Activated CD4-positive, alpha-beta T cell treated with anti-CD3 and anti-CD28 coated beads for 4 hours (primary cell): ENCODE measurements at places on chromosomes 6 and 20.
A peak's percentile ranks its signal among the peaks of the same experiment; 100 is the strongest.

GRCh38 chr6:52423448-52423847 is 3.3 kb downstream of the EFHC1 start:
- DNase-seq, result no peak

- DNase-seq, result no peak
Observed at GRCh38 chr20:59778615-59779200, 154.7 kb downstream of the SYCP2 start.

DNA sequence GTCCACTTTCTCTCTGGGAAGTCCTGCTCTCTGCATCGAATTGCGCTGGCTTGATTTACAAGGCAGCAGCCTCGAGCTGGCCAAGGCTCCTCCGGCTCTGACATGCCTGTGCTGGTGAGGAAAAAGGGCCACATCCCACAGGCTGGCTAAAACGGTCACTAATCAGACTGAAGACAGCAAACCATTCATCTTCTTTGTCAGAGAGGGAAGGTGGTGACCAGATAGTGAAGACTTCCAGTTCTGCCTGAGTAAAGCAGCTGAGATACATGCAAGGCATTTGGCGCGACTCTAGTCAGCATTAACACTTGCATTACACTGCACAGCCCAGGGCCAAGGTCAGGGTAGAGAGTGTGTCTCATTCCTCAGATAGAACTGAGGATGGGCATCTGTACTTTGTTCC is 203.2 kb upstream of the MAP3K7 start:
- DNase-seq, result no peak

DNA sequence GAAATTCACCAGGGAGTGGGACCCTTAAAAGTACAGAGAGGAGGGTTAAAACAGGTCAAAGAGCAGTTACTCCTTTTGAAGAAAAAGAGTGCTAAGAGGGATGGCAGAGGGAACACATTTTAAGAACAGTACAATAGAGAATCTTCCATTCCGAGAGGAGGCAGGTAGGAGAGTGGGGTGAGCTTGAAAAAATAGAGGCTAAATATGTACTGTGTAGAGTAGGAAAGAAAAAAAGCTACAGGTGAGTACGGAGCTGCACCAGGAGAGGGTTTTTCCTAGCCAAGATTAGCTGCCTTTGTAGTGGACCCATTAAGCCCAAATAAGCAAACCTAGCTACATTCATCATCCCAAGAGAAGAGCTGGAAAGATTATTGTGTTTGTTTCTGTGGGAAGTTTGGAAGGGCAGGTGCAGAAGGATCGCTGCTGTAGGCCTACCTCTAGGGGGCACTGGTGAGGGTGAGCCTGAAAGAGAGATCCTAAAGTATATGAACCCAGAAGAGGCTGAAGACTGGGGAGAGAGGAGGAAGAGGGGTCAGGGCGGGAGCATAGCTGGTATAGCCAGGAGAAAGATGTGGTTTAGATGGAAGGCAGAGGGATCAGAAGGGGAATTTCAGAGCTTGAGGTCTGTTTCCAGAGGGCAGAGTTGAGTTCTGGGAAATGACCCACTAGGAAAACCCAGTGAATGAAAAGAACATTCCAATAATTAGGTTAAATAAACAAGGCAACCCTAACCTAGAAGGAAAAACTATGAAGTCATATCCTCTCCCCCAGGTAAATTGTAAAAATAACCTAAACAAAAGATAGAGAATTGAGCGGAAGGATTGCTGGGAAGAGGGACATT is 50.2 kb upstream of the HINT3 start:
- DNase-seq, result peak; percentile 62

GRCh38 chr20:63628246-63628975 is 1.5 kb upstream of the GMEB2 start:
- DNase-seq, result peak; percentile 59

GRCh38 chr20:59782986-59783640 is 150.3 kb downstream of the SYCP2 start:
- DNase-seq, result no peak

- no peak for DNase-seq
Observed at GRCh38 chr6:155498370-155498769, 42.7 kb upstream of the NOX3 start.

- DNase-seq, result no peak
Observed at GRCh38 chr6:12279322-12280091, 10.7 kb upstream of the EDN1 start.

- no peak for DNase-seq
Observed at GRCh38 chr6:134093007-134093573, 40.7 kb upstream of the SLC2A12 start.

- DNase-seq, result no peak
Observed at GRCh38 chr20:46559001-46559400, 8.5 kb upstream of the OCSTAMP start.

DNA sequence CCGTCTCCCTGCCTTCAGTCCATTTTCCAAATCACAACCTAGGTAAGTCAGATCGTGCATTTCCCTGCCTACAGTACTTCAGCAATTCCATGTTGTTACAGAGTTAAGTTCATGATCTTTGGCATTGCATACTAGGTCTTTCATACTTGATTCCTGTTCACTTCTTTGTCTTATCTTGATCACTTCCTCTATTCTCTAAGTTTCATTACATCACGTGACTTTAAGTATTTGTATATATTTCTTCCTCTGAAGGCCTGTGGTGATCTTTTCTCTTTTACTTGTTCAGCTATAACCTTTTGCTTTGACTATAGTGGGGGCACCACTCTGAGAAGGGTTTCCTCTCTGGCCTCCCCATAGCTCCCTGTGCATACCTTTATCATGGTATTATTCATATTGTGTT is 100.2 kb downstream of the TRMT11 start:
- DNase-seq, result no peak

DNA sequence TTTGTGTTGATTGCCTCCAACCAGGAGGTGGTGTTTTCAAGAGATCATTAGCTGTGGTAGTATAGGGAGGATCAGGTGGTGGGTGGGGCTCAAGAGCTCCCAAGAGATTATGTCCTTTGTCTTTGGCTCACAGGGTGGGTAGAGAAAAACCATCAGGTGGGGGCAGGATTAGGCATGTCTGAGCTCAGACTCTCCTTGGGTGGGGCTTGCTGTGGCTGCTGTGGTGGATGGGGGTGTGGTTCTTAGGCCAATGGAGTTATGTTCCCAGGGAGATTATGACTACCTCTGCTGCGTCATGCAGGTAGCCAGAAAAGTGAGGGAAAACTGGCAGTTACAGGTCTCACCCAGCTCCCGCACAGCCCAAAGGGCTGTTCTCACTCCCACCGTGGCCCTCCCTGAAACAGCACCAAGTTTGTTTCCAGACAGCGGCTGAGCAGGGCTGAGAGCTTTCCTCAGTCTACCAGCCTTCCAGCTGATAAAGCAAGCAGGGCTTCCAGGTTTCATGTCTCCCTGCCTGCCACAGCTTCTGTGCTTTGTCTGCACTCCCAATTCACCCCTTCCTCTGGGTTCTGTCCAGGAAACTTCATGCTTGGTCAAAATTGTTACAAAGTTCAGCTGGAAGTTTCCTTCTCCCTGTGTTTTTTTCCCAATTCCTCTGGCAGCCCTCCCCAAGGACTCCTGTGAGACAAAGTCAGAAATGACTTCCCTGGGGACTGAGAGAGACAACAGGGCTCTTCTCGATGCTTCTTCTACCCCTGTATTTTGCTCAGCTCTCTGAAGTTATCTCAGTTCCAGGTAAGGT is 481.1 kb upstream of the MAN1A1 start:
- no peak for DNase-seq

- DNase-seq, result no peak
Observed at GRCh38 chr6:6942831-6943230, 164.9 kb upstream of the RREB1 start.

- DNase-seq, result no peak
Observed at GRCh38 chr20:16083639-16084280, 489.5 kb downstream of the KIF16B start.

DNA sequence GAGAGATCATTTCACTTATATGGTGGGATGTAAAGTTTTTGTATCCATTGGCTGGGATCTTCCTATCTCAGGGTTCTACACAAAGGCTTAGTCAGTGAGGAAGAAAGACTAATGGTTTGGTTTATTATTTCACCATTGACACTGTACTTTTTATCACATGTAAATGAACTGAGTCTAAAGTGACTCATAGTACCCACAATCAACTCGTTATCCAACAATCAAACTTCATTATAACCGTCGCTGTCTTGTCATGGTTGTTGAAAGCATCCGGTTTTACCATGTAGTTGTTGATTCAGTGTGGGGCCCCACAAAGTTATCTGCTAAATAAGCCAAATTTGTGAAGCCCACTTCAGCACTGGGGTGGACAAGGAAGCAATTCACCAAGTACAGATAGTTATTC is 55.8 kb upstream of the MTRF1L start:
- DNase-seq, result no peak

- DNase-seq, result no peak
Observed at GRCh38 chr6:156510242-156510641, 266.9 kb upstream of the ARID1B start.

GRCh38 chr6:19413323-19413722 is 423.8 kb upstream of the ID4 start:
- no peak for DNase-seq

- no peak for DNase-seq
Observed at GRCh38 chr6:105276374-105276773, 96.6 kb upstream of the POPDC3 start.
